ENCODE measurements at places on chromosomes 6 and 20. TPM values are rescaled to one million over a fixed set of nuclear protein-coding genes. Genes with fewer than 3 reads are reported as not detected.
A peak's percentile ranks its signal among the peaks of the same experiment; 100 is the strongest.

GRCh38 chr6:65231616-65232015 lies 475.4 kb downstream of the EYS start:
- no peak for DNase-seq

DNA sequence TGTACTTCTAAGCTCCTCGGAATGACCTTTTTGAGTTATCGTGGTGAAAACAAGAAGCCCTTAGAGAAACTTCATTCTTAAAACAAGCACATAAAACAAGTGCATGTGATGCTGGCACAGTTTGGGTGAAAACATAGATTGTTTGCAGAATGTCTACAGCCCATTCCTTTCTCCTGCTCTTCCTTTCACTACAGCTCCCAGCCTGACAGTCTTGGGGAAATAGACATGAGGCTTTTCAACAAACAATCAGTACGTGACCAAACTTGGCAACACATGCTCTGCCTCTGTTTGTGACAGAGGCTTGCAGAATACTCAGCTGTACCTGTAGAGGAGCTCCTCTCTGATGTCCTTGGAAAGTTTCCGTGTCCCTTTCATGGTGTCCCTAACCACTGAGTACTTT lies 321.6 kb downstream of the ZFAND3 start:
- DNase-seq: no peak

- no peak for DNase-seq
Observed at GRCh38 chr6:7106215-7106751, 1.5 kb upstream of the RREB1 start.

DNA sequence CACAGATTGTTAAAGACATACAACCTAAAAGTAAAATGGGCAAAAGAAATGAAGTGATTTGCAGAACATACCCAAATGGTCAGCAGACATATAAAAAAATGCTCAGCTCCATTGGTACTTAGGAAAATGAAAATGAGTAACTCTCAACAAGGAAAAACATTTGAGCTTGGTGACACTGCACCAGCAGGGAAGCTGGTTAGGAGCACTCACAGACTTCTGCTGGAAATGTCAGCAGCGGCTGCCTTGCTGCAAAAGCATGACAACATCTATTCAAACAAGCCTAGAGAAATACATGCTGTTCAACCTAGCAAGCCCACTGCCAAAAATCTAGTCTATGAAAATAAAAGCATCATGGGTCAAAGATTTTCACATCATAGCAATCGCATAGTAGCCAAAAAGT lies 99.0 kb upstream of the FOXQ1 start:
- no peak for DNase-seq

GRCh38 chr20:22404419-22405170 lies 179.8 kb downstream of the FOXA2 start:
- peak; percentile 45 for DNase-seq

- no peak for DNase-seq
Observed at GRCh38 chr6:148720897-148721296, 25.9 kb upstream of the UST start.

DNA sequence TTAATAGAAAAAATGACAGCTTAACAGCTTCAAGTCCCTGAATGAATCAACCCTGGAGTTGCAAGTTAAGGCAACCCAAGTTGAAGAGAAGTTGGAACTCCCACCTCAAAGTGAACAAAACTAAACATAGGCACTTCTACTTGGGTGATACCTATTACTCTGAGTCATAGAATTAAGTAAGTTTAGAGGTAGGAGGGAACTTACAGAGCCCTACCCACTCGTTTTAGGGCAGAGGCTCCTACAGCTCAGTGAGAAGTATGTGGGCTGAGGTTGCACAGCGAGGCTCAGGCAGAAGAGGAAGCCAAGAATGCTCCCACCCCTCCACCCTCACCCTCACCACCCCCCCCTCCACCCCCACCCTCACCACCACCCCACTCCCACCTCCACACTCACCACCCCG lies 42.2 kb downstream of the NFATC2 start:
- DNase-seq: no peak

GRCh38 chr6:31918069-31918720 lies 9.3 kb upstream of the C2 start:
- DNase-seq: no peak

DNA sequence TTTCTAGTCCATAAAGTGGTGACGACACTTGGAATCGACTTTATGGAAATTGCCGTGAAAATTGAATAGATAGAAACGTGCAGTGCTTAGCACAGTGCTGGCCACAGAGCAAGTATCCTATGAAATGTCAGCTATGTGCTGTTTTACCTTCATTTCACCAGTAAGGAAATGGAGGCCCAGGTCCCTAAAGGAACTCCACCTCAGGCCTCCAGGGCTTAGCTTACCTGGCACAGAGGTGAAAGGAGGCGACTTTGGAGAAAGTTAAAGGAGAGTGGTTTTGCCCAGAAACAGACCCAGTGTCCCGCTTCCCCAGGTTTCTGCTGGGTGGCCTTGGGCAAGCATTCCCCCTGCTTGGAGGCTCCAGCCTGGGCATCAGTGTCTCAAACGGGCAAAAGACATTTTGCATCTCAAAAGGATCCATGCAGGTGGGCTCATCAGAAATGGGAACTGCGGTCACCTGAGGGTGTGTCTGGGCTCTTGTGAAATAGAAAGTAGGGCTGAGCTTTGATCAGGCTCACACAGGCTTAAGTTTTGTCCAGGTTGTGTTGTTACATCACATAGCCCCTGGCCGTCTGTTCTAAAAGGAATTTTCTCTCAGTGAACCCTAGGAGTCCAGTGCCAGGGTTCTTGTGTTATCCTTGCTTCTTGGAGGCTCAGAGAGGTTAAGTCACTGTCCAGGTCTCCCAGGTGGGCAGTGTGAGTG lies 6.8 kb upstream of the TULP1 start:
- no peak for DNase-seq

DNA sequence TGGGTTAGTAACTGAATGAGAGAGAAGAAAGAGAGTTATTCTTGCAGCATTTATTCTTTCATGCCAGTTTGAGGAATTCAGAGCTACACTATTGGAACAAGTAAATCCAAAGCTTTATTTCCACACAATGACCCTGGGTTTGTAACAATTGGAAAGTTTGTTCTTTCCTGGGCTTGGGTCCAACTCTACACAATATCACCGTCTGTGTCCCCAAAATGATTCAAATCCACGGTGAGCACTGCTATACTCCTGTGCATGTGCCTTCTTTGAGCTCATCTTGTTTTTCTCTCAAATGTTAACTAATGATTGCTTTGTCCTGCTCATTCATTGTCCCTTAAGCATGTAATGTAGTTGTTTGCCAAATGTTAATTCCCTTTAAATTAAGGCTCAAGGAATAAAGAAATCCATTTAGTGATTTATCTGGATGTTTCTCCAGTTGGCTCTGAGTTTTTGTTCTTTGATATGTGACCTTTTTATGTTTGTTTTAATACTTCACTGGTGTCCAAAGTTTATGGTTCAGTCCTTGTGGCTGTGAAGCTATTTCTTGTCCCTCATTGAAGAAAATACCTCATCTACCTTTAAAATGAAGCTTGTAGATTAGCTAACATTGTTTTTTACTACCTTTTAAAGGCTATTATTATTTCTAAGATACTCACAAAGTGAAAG lies 20.5 kb upstream of the CRISP3 start:
- no peak for DNase-seq

DNA sequence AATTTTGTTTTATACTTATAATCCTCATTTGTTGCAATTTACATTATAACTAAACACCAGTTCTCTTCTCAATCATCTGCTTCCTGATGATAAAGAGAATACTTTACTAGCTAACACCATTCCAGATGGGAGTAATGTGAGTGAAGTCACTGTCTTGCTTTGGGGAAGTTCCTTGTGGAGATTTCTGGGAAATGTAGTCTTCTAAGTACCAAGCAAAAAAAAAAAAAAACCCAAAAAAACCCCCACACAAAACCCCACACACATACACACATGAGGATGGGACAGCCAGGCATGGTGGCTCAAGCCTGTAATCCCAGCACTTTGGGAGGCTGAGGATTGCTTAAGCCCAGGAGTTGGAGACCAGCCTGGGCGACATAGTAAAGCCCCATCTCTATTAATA lies 2.2 kb upstream of the SNPH start:
- DNase-seq: no peak

GRCh38 chr20:6812530-6812929 lies 45.0 kb downstream of the BMP2 start:
- no peak for DNase-seq

DNA sequence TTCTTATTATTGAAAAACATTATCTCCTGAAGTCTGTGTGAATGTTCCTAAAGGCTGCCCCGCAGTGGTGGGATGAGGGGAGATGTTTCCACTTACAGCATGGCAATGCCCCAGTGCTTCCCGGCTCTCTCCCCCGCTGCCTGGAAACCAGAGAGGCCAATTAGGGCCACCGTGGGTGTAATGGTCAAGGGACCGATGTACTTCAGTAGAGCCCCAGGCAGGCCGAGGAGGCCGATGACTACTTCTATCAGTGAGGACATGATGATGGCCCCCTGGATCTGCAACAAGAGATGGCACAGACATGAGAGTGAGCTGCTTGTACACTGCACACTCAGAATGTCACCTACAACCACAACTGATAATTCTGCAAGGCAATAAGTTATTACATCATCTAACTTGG lies 117.8 kb downstream of the SLC23A2 start:
- no peak for DNase-seq

- peak; percentile 82 for DNase-seq
Observed at GRCh38 chr6:125780540-125781313, 10.0 kb upstream of the NCOA7 start.

DNA sequence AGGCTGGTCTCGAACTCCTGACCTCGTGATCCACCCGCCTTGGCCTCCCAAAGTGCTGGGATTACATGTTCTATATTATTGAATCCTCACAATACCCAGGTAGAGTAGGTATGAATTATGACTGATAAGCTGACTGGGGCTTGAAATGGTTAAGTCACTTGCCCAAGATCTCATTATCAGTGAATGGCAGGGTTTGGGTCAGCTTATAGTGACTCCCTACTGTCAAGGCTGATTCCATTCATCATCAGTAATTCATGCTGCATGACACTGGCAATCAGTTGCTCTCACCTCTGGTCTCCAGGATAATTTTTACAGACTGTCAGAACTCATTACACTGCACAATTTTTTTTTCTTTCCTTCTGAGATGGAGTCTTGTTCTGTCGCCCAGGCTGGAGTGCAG lies 127.6 kb downstream of the KIF13A start:
- no peak for DNase-seq

- no peak for DNase-seq
Observed at GRCh38 chr20:43722153-43722505, 4.7 kb downstream of the GTSF1L start.

DNA sequence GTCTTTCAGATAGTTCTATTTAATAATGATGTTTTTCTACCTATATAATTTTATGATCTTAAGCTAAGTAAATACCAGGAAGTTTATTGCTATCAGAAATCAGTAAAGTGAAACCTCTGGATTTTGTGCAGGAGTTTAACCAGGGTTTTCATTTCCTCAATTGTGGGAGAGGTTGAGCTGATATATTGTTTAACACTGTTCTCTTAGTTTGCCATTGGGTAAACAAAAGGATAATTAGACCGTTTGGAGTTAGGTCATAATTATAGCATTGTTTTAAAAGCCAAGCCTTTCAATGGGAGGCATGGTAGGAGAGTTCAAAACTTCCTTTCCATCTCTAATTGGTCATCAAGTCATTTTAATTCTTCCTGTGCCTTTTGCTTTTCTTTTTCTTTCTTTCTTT lies 58.7 kb downstream of the STXBP5 start:
- no peak for DNase-seq

DNA sequence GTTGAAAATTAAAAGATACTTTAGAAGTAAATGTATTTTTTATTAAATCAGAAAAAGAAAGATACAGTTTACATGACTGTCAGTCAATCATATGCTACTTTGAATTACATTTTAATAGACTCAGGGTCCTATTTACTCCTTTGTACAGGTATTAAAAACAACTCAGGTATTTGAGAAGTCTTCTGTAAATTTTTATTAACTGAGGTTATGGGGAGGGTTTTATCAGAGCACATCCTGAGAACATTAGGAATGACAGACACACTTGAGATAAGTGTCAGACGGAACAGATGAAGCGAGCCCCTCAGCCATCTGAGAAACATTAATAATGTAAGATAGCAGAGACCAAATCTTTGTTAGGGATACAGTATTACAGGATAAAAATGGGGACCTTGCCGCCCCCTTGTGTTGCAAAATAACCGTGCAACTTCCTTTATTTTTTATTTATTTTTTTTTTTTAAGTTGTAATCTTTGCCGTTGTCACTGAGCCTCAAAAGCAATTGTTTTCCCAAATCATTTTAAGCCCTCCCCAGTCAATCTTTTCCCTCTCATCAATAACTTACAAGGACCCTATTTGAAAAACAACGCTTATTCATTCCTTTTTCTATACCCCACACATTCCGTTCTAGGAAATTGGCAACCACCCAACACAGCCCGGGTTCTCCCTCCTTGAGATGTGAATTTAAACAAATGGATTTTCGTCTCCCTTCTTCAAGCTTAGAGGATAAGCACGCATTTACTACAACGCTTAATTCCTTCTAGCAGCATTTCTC lies 126.7 kb downstream of the BCAS1 start:
- no peak for DNase-seq

The FNDC1 gene
- 0.68 TPM for total RNA-seq

The TULP1 gene
- not detected for total RNA-seq

The ELOVL4 gene
- 0.68 TPM for total RNA-seq

The KPNA5 gene
- total RNA-seq: 10.2 TPM

The SEL1L2 gene
- not detected for total RNA-seq

The C20orf144 gene
- 0.24 TPM for total RNA-seq

The LTA gene
- 0.65 TPM for total RNA-seq

The MYL9 gene
- 344 TPM for total RNA-seq

The GUCA1A gene
- total RNA-seq: not detected

Data from left lung (tissue), 14 donors.